ENCODE measurements at places on chromosomes 12 and 14. TPM values are rescaled to one million over a fixed set of nuclear protein-coding genes. Genes with fewer than 3 reads are reported as not detected.

RIMKLB gene
- 13.0 TPM for total RNA-seq

DNA sequence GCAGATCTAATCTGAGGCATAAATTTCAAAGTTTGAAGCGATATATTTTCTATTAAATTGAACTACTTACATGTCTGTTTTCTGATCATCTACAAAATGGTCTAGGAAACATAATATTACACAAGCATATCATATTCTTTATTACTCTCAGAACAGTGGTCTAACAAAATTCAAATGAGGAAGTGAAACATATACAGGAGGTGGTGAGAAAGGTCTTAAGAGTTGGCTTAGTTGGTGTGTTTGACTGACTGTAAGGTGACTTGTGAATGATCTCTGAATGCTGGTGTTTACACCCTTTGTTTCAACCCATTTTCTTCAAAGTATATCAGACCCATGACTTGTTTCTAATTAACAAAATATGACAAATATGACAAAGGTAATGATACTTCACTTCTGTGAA, 1156.8 kb downstream of the SLC16A7 start:
- no peak for DNase-seq

GRCh38 chr14:68143341-68143841, 323.8 kb downstream of the RAD51B start:
- DNase-seq, result peak; percentile 91

SCN8A gene
- 12.8 TPM for total RNA-seq

DNAI7 gene
- 0.17 TPM for total RNA-seq

- DNase-seq, result no peak
Observed at GRCh38 chr12:108633534-108634248, at the start of gene SELPLG. SELPLG (minus strand) TSS chr12:108633894; CDS start chr12:108624307, 9,587 bp downstream.

MORN3 gene
- total RNA-seq, result 0.77 TPM

HCAR1 gene
- total RNA-seq, result 1.5 TPM

MUCL1 gene
- total RNA-seq, result not detected

- DNase-seq, result no peak
Observed at GRCh38 chr12:41856228-41856627, 288.4 kb downstream of the GXYLT1 start.

- DNase-seq, result no peak
Observed at GRCh38 chr14:102200690-102201352, 61.1 kb downstream of the WDR20 start.

DNA sequence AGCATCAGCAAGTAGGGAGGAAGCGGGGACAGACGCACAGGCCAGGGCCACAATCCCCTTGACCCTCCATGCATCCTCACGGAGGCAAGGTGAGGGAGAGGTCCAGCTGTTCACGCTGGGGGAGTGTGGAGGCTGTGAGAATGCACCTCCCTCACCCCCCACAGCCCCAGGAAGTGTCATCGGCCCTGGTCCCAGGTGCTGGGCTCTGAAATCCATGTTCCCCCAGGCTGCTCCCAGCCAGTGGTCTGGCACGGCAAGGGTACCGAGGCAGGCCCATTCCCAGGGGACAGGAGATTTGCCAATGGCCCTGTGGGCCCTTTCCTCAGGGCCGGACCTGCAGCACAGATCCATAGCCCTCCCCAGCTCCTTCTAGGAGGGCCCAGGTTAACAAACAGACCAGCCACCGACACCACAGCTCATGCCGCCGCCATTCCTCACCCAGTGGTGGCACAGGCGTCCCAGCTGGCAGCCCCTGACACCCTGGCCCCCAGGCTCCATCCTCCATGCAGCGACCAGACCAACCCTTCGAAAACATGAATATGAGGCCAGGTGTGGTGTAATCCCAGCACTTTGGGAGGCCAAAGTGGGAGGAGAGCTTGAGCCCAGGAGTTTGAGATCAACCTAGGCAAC, 21.9 kb upstream of the EIF5 start:
- DNase-seq, result no peak

Data from fibroblast of lung (primary cell).